ENCODE measurements at places on chromosomes 7 and 10.

DNA sequence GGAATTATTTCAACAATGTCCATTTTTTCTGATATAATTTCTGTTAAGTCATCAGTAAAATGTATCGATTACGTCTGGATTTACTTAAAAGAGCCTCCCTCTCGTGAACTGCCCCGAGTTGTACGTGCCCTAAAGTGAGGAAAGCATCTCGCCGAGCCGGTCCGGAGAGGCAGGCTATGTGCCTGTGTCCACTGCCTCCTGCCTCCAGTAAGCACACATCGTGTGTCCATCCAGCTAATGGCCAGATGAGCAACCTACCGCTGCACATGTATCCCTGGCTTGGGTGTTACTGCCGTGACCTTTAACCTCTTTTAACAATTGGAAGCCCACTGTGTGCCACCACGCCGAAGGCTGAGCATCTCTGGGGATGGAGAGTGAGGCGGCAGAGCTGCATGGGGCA is 23.2 kb upstream of the DNAJB6 start:
- no peak for DNase-seq

GRCh38 chr7:127317447-127317961 is 64.8 kb upstream of the GRM8 start:
- no peak for DNase-seq

DNA sequence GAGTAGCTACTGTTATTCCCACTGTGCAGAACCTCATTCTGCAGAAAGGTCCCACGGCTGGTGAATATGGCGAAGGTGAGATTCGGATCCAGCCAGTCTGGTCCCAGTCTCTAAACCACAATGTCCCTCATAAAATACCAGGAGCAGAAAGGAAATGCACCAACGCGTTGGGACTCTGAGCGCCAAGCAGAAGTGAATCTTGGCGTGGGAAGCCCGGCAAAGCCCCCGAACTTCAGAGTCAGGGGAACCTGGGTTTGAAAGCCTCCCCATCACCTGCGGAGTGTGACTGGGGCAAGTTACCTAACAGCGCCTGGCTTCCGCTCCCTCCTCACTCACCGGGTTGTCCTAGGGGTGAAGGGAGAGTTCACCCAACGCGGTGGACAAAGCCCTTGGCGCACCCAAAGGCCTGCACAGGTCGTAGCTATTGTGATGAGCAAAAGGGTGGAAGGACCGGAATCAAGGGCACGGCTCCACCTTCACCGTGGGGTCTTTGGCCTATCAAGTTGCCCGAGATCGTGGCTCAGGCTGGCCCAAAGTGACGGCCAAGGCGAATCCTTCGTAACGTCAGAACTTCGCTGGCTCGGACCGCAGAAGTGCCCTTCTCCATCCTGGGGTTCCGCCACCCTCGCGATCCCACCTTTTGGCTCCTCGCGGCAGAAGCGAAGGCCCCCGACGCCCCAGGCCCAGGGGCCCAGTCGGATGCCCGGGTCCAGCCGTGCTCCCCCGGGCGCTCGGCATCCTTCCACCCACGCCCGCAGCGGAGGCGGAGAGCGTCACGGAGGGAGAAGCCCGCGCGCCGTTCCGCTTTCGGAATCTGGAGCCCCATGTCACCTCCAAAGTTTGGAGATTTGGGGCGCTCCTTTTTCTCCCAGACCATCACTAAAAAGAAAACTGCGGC is 811 bp downstream of the RGS10 start:
- no peak for DNase-seq

GRCh38 chr7:8035647-8036518 is 67.3 kb downstream of the GLCCI1 start:
- DNase-seq, result no peak

GRCh38 chr10:22369434-22370072 is 24.3 kb downstream of the SPAG6 start:
- DNase-seq, result no peak

DNA sequence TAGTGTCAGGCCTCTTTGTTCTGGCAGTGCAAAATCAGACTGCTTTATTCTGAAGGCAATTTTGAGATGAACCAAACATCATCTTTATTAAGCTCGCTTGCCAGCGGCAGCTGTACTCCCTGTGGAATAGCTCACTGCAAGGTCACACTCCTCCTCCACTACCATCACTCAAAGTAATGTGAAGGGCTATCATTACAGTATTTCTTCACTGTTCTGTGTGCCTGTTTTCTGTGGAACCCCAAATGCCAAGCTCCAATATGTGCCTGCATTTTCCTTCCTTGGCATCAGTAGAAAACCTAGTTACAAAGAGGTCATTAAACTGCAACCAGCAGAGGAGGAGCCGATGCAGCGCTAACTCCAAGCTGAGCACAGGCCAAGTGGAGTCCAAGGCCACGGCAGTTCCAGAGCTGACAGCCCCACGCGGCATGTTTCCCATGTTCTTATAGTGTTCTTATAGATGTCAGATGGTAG is 21.4 kb downstream of the BCCIP start:
- DNase-seq, result no peak

- peak; percentile 4 for DNase-seq
Observed at GRCh38 chr7:132394283-132395198, 181.7 kb downstream of the PLXNA4 start.

DNA sequence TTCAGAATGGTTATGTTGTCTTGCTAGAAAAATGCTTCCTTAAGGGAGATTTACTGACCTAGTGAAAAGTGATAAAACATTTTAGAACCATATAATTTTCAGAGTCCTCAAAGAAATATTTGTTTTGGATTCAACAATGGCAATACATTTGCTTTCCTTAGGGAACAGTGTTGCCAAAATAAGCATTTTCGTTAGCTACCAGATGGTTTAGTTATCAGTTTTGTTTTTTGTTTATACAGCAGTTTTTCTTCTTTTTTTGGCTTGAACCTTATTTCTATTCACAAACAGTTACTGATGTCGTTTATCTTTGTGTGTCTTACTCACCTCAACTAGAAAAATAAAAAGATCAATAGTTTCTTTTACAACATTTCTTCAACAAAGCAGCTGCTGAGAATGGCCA is 48.6 kb downstream of the EXOC4 start:
- no peak for DNase-seq

GRCh38 chr10:30782537-30783461 is 153.2 kb upstream of the LYZL2 start:
- no peak for DNase-seq

- no peak for DNase-seq
Observed at GRCh38 chr7:1024331-1024841, 20.0 kb upstream of the GPR146 start.

- no peak for DNase-seq
Observed at GRCh38 chr10:13414855-13415254, 66.8 kb upstream of the SEPHS1 start.

- no peak for DNase-seq
Observed at GRCh38 chr10:78740976-78741915, 327.5 kb upstream of the ZMIZ1 start.

- DNase-seq, result no peak
Observed at GRCh38 chr10:130499541-130499940, 363.4 kb downstream of the GLRX3 start.

DNA sequence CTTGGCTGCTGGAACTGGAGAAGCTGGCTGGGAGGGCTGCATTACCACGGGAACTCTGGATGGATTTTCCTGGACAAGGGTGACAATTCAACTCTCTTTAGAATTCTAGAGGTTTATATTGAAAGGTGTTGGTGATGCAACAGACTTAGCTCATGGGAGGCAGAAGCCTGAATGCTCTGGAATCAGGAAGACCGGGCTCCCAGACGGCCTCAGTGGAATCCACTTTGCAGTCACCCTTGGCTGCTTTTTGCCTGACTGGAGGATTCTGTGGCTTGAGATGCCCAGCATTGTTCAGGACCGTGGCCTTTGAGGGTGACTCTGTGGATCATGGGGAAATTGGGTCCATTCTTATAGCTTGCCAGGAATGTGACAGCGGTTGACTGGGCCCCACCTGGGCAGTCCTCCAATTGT is 32.3 kb downstream of the PYROXD2 start:
- DNase-seq, result no peak

- no peak for DNase-seq
Observed at GRCh38 chr7:135981958-135982646, 4.9 kb upstream of the MTPN start.
